ENCODE measurements at places on chromosomes 2 and 18.

DNA sequence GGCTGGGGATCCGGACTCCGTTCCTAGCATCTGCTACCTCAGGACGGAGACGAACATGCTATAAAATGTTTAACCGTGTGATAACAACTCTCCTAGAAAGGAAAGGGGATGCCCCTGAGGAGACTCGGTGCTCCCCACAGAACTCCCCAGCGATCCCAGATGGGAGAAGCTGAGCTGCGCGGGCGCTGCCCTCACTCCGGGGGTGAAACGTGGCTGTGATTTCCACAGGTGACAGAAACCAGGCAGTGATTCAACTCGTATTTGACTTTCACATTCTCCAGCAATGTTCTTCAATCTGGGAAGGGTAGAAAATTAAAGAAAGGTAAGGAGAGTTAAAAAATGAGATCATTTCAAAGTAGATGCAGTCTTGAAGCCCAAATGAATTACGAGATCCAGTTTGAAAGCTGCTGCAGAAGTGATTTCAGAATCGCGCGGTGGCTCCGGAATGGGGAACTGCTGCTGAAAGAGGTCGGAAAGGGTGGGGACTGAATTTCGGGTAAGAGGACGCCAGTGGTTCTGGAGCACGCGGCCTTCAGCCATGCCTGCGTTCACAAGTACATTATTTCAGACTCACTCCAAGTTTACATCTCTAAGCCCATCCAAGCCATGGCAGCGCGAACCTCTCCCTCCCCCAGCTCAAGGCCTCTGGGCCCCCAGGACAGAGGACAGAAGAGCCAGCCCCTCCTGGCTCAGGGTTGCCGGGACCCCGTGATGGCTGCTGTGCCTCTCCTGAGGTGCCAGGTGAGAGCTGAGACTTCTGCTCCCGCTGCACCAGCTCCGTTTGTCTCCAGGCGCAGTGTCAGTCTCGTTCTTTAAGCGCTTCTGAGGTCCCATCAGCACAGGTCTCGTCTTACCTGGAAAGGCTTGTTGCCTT lies 39.5 kb downstream of the ADNP2 start:
- DNase-seq, result peak; percentile 48

- DNase-seq, result peak; percentile 49
These were observed 133.7 kb downstream of the FBXO15 start for GRCh38 chr18:74013955-74014354.

GRCh38 chr18:50492097-50492496 lies 67.8 kb upstream of the MAPK4 start:
- no peak for DNase-seq

DNA sequence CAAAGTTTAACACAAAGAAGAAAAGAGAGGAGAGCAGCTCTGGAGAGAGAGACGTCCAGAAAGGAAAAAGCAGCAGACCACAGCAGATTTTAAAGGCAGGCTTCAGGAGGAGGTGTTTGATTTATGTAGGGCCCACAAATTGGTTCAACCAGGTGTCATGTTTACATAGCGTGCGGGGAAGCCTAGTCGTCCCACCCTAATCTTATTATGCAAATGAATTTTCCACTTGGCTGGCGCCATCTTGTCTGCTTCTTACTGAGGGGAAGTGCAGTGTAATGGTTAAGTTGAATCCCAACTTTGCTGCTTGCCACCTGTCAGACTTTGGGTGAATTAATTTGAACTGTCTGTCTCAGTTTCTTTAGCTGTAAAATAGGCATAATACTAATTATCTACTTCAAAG lies 282.4 kb upstream of the CYRIA start:
- no peak for DNase-seq

- peak; percentile 93 for DNase-seq
These were observed 98.9 kb upstream of the CYP1B1 start for GRCh38 chr2:38174646-38175423.

DNA sequence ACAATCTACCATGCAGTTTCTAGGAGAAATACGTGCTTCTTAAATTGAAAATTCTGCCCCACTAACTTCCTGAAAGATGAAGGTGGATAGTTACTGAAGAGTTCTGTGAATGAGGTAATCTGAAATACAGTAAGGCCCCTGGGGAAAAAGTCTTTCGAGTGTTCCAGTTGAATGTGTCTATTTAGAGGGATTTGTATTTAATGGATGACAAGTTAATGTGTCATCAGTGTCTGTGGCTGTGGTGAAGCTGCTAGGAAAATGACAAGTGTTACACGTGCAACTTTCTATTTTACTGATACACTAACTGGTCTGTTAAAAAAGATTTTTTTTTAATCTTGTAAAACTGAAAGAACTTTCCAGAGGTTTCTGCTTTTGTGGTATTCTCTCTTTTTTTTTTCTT lies 384.6 kb downstream of the STK39 start:
- DNase-seq, result peak; percentile 13

GRCh38 chr18:44723411-44723810 lies 42.7 kb downstream of the SETBP1 start:
- DNase-seq, result no peak

DNA sequence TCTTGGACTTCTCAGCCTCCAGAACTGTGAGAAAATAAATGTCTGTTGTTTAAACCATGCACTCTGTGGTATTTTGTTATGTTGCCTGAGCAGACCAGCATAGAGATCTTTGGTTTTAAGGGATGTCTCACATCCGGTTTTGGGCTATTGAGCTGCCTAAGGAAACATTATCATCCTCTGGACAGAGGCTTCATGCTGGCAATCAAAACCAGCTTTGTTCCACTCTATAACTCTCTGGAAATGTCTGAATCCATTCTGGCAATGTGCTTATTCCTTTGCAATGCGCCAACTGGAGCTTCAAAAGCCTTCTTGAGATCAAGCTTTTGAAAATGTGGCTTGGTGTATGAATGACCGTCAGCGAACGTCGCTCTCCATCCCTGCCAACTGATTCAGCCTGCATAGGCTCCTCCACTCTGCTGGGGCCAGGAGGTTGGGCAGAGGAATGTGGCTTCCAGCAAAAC lies 183.6 kb upstream of the MGAT5 start:
- no peak for DNase-seq

GRCh38 chr2:28193630-28194403 lies 198.8 kb upstream of the FOSL2 start:
- peak; percentile 84 for DNase-seq

DNA sequence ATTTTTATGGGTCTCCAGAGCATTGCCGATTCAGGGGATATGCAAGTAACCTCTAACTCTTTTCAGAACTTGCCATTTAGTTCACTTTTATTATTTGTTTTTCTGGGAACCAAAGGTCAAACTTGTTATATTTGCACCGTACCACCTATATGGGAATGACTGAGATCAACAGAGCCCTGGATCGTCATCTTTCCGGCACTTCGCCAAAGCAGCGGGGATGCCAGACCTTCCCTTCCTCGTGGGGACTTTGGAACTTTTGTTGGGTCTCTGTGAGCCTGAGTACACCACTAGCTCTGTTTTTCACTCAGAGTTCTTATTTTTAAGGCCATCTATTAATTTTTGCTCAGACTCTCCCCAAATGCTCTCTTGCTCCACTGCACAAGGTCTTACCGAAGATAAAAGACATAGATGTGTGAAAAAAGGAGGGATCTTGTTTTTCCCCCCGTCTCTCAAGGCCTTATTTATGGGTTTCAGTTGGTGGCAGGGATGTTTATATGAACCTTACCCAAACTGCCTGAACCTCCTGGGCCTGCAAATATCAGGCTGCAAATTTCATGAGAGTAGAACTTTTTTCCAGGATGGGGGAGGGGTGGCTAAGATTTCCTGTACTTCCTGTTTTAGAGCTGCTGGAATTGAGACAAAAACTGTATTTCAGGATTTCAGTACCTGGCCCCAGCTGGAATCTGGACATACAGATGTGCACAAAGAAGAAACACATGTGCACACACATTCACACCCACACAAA lies 350.3 kb downstream of the HRH4 start:
- DNase-seq, result no peak

DNA sequence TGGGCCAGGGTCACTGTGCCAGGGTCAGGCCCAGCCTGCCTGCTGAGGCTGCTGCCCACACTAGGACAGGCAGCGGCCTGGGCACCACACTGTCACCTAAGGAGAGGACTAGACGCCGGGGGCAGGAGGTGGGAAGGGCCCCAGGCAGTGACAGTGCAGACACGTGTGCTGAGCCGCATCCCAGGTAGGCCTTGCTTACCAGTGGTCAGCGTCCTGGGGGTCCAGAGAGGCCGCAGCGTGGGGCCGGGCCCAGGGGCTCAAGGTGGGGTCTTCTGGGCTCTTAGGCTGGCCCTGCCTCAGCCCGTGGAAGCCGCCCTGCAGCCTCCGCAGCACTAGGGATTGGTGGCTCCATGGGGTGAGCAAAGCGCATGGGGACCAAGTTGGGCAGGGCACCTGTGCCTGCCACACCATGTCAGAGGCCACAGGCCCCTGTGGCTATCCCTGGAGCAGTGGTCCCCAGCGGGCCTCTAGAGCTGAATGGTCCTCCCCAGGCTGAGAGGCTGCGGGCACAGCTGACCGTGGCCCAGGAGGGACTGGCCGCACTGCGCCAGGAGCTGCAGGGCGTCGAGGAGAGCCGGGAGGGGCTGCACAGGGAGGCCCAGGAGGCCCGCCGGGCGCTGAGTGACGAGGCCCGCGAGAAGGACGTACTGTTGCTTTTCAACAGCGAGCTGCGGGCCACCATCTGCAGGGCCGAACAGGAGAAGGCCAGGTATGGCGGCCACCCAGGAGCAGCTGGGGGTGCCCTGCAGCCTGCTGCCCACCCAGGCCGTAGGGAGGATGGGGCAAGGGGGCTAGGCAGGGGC lies 35.2 kb upstream of the SNED1 start:
- DNase-seq, result no peak

DNA sequence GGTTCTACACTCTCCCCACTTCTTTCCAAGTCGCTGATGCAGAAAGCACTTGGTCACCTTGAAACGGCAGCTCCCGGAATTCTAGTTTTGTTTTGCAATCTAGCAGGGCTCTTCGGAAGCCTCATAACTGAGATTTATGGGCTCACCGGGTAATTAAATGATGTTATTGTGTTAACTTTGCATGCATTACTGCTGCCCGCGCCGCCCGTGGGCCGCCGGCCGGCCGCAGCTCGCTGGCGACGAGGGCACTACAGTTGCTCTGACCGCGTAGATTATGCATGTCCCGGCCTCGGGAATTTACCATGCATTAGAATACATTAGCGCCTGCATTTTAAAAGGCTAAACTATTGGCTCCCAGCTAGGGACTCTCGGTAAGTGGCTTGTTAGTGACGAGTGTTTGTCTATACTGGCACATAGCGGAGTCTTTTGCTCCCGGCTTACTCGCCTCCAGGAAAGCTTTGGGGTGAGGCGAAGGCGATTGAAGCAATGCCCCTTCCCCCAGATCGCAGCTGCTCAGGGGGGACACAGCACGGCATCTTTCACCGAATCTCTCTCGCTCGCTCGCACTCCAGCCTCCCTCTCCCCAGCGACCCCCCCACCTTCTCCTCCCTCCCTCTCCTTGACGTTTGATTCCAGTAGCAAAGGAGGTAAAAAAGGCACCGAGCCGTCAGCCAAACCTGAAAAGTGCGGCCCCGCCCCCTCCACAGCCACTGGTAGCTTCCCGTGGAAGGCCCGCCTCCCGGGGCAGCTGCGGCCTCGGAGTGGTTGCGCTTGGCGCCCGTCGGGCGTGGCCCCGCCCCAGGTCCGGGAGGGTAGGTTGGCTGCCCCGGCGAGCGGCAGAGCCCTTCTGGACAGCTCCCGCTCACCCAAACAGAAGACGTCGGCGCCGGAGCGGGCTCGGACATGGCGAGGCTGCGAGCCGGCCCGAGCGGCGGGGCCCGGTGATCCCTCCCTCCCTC lies at the start of gene ONECUT2:
ONECUT2 (plus strand) TSS at position 839 of the 959 bp plus-strand sequence. CDS start 343 bp downstream, outside the sequence.
- DNase-seq, result no peak

- no peak for DNase-seq
These were observed 9.6 kb upstream of the ADAM23 start for GRCh38 chr2:206433686-206434085.

- no peak for DNase-seq
These were observed 235.0 kb downstream of the SETBP1 start for GRCh38 chr18:44915661-44916060.

DNA sequence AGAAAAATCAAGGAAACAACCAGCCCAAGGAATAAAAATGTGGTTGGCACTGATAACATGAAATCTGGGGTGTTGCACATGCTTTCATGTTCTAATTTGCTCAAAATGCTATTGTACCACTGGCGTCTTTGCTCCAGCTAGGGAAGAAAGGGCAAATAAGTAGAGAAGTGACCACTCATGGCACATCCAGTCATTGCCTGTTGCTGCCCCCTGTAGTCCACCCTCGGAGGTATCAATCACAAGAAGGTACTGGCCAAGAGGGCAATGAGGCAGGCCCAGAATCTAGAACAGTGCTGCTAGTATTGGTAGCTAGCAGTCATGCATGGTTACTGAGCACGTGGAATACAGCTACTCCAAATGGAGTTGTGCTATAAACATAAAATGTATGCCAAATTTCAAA lies 213.4 kb downstream of the CDCA7 start:
- DNase-seq, result peak; percentile 63

DNA sequence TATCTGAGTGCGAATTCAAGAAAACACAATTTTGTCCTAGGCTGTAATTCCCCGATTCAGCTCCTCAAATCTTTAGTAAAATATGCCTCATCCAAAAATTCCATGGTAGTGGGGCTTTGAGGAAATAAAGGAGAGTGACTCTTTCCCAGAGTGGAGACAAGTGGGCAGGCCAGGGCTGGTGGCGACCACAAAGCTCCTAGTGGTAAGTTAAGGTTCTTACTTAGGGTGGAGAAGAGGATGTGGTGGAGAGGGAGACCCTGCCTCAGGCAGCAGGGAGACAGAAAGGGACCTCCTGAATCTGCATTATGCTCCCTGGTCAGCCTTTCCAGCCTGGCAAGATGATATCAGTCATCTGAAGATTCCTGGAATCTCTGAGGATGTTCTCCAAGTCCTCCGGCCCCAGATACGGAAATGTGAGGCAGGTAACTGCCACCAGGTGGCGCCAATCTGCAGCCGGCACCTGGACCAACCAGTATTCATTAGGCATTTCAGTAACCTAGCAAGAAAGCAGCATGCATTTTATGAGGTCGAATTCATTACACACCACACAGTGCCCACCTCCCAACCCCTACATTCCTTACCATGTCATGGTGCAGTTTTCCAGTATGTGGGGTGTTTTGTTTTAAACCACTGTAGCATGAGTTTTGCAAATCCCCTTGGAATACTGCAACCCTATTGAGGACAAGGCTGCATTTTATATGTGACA lies 106.4 kb downstream of the POLE4 start:
- peak; percentile 66 for DNase-seq

GRCh38 chr2:145290986-145291385 lies 771.1 kb upstream of the ZEB2 start:
- DNase-seq, result no peak

GRCh38 chr18:79416022-79416676 lies 20.4 kb downstream of the NFATC1 start:
- DNase-seq, result no peak

DNA sequence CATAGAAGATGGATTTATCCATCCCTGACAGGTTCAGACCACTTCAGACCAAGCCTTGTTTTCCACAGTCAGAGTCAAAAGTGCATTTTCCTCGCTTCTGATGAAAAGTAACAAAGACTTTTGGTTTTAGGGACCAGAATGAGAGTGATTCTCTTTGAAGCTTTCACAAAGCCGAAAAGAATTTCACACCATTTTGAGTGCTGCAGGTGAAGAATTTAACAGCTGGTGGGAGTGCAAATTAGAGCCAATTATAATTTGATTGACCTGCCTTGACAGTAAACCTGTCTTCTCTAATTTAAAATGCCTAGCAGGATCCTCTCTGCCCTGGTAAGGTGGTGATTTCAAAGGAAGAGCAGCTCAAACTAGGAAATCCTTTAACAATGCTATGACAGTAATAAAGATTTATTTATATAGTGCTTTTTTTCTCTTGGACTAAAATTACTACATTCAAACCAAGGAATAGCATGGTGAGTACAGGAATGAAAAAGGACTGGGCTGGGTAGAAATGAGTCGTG lies 241.6 kb downstream of the HRH4 start:
- no peak for DNase-seq
